COLO829 (cell line): ENCODE measurements at places on chromosomes 16 and 17.

DNA sequence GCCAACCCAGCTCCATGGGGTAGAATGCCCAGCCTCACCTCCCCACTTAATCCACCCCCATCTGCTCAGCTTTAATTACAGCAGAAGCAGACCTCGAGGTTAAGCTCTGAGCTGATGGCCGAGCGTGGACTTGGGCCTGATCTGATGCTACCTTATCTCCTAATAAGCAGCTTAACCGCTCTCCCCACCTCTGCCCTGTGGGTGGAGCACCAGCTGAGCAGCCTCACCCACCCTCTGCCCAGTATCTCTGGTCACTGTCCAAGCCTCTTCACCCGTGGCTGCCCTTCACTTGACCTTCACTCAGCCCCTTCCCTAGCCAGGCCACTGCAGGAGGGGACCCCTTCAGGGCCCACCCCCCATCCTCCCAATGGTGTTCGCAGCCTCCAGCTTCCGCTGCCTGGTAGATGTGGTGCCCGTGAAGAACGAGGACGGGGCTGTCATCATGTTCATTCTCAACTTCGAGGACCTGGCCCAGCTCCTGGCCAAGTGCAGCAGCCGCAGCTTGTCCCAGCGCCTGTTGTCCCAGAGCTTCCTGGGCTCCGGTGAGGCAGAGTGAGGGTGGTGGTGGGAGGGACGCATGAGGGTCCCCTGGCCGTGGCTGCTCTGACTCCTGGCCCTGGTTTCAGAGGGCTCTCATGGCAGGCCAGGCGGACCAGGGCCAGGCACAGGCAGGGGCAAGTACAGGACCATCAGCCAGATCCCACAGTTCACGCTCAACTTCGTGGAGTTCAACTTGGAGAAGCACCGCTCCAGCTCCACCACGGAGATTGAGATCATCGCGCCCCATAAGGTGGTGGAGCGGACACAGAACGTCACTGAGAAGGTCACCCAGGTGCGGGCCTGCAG, 6.8 kb downstream of the KCNH6 start:
- DNase-seq: no peak

DNA sequence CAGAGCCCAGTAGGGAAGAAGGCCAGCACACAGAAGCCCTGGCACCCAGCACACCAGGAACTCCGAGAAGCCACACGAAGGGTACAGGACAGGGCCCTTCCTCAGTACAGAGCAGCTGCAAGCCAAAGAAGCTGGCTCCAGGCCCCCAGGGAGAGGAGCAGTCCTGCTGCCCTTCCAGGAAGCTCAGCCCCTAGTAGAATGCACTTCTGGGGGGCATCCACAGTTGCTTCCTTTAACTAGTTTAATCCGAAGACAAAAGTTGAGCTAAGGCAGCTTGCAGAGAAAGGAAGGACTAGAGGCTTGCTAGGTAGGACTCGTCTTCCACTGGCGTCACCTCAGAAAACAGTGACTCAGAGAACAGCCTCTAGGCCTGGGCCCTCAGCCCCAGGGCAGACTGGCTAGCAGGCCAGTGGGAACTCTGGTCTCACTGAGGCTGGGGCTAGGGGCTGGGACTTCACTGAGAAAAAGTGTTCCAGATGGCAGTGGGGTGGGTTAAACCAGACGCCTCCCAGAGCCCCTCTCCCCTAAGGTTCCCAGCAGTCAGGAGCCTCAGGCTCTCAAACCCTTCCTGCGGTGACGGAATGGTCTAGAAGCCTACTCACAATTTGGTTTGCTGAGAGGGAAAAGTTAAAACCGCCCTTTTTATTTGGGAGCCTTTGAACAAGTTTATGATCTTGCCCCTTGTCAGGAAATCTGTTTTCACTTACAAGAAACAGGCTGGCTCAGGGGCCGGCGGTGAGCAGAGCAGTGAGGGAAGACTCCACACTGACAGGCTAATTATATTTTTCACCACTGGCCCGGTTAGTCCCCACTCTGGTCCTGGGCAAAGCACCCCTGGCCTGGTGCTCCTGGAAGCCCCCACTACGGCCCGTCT, 41.4 kb downstream of the ACTG1 start:
- no peak for DNase-seq

GRCh38 chr16:67936880-67937605, 393 bp upstream of the PSMB10 start:
- no peak for DNase-seq

GRCh38 chr16:67190041-67190440, at the start of gene EXOC3L1:
TSS of gene EXOC3L1 (minus strand) at chr16:67190136. CDS start at chr16:67189676, 460 bp downstream.
- DNase-seq: no peak

DNA sequence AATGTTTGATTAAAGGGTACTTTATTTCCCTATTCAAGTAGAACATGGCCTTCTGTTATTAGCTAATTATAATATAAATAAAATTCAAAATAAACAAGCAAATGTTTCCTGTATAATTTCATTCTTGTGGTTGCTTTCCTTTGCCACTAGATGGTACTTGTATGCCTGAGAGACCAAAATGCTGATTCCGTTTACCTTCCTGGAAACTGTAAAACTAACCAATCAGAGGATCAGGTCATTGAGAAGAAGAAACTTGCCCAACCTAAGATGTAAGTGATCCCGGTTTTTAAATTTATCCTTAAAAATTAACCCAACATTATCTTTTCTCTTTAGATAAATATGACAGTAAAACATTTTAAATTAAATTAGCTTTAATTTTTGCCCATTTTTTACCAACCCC, 8.1 kb upstream of the ABCA5 start:
- peak; percentile 44 for DNase-seq

- no peak for DNase-seq
Observed at GRCh38 chr17:404703-405102, 52.1 kb upstream of the RPH3AL start.

DNA sequence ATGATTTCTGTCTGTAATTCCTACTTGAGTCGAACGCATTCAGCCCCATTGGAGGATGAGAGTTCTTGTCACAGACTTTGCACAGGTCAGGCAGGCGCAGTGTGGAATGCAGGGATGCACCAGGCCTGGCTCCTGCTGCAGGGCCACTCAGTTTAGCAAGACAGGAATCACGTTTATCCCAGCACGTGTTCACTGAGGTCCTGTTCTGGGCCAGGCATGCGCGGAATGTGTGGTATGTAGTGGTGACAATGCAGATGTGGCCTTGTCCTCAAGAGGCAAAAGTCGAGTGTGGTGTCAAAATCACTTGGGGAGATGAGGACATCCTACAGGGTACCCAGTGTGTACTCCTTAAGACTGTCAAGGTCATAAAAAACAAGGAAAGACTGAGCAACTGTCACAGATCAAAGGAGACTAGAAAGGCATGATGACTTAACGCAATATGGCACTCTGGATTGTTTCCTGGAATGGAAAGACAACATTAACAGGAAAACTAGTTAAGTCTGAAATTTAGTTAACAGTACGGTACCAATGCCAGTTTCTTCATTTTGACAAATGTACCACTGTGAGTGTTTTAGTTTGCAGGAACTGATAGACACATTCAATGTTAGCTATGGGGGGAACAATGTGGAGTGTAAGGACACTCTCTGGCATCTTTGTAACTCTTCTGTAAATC, 121.5 kb upstream of the ADAMTS18 start:
- DNase-seq: no peak
